Suppressor macrophage (primary cell): ENCODE measurements at places on chromosomes 1 and 21.

DNA sequence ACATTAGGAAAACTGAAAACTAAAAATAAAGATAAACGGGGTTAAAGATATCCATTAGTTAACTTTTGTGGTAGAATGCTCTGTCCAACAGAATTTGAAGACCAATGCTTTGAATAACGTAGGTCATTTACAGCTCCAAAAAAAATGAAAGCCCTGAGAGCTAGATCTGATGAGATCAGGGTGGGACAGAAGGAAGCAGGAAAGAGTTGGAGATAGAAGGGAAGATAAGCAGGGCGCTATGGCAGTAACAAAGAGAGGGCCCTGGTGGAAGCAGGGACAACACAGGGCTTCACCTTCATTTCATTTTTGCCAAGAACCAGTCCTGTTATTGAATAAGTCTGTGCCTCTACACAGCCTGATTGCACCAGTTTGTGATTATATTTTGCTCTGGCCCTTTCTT, 51.0 kb upstream of the RGS8 start:
- DNase-seq, result no peak

DNA sequence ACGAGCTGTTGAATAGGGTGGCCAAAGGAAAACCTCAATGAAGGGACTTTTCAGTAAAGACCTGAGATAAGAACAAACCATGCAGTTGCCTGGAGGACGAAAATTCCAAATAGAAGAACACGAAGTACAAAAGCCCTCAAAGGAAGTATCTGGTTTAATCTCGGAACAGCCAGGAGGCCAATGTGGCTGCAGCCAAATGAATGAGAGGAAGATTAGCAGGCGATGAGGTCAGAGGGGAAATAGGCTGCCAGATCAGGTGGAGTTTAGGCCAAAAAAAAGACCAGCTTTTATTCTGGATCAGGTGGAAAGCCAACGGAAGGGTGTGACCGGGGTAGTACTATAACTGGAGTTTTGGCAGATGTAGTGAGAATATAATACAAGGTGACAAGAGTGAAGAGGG, 43.7 kb downstream of the SRSF11 start:
- no peak for DNase-seq

GRCh38 chr1:186297439-186298045, 77.5 kb downstream of the TPR start:
- no peak for DNase-seq

DNA sequence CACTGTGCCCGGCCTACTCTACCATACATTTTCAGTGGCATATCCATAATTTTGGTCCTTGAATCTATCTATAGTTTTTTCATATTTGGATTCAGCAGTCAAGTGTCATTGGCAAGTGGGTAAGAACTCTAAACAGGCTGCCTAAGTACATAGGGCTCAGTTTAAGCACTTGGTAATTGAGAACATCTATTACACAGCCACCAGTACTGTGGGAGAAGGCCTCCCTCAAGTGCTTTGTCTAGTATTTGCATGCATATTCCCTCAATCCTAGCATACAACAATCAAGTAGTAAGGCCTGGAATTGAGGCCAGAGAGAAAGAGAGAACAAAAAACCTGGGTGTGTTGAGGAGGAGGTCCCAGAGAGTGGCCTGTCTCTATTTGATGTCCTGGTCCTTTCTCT, 325.2 kb downstream of the USP25 start:
- no peak for DNase-seq

DNA sequence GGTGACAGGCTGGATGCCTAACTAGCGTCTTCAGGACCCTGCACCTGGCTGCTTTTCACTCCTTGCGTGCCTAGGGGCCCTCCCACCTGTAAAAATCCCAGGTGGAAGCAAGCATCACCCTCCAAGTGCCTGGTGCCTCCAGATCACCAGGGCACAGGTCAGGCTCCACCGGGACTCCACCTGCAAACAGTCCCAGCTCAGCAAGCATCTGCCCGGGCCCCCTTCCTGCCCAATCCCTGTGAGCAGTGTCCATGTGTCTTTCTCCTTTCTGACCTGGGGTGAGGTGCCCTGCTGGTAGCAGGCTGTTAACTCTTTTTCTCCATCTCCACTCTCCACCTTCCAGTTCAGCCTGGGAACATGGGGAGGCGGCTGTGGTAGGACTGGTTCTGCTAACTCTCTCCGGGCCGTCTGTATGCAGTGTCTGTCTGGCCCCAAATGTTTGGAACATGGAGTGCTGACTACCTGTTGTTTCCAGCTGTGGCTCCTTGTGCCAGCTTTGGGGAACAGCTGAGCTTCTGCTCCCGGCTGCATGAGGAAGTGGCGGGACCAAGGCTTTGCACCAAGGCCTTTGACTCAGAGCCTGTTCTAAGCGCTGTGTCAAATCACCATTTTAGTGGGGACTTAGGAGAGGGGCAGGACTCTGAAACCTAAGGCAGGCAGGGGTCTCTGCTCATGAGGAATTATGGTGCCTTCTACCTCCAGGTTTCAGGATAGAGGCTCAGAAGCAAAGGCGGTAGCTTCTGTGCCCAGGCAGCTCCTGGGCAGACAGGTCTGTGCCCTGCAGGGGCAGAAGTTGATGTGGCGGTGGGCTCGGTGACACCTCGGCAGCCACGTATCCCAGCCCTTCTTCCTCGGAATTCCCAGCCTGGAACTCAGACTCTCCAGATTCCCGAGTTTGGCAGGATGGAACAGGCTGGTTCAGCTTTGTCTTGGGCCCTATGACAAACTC, 5.5 kb downstream of the GPR137B start:
- DNase-seq, result peak; percentile 77

DNA sequence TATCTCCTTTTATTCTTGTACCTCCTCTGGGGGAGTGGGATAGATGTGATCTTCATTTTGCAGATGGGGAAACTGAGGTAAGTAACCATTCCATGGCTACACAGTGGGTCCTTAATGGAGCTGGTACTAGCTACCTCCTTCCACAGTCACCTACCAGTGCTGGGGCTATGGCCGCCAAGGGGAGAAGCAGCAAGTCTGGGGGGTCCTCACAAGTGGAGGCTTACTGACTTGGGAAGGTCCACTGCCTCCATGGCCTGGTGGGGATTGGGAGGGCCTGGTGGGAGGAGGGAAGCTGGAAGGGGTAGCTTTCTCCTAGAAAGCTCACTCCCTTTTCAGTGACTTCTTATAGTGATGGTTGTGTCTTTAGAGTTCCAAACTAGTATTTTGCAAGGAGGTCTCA, 5.9 kb upstream of the FOXO6 start:
- DNase-seq, result no peak
